Endodermal cell (in vitro differentiated cells): ENCODE measurements at places on chromosomes 4 and X. TPM values are rescaled to one million over a fixed set of nuclear protein-coding genes. Genes with fewer than 3 reads are reported as not detected.

The SYNPO2 gene
- total RNA-seq, result 0.09 TPM in 1 of 3 replicates, not detected in the others

- no peaks in the 10 kb centered on the region for H3K27me3 ChIP-seq
- H3K27ac ChIP-seq, result peak overlapping the region; percentile 9
- no peak overlapping the region for H3K4me3 ChIP-seq
- no peaks in the 10 kb centered on the region for H3K4me1 ChIP-seq
- peaks cover 13% of the 10 kb centered on the region for H3K36me3 ChIP-seq
Measured at GRCh38 chrX:46551494-46552128, 6.4 kb upstream of the ZNF674 start.

DNA sequence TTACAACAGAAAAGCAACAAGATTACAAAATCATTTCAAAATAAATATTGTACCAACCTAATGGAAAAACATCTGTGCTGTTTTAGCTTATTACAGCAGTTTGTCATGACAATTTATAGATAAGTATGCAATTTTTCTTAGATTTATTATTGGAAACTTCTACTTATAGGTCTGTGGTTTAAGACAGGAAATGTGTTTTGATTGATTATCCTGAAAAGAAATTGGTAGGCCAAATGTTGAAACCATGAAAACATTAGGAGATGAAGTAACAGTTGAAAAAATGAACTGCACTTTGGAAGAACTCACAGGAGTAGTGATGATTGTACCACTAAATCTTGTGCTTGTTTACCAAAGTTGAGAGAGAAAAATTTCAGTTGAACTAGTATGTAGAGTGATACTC lies 162.2 kb upstream of the GIMD1 start:
- DNase-seq, result no peak
- no peak overlapping the region for H3K27ac ChIP-seq
- H3K27me3 ChIP-seq, result no peaks in the 10 kb centered on the region
- H3K4me1 ChIP-seq, result peaks cover 8% of the 10 kb centered on the region

GRCh38 chr4:133145758-133146573 lies 3.1 kb upstream of the PCDH10 start:
- H3K4me3 ChIP-seq, result peak overlapping the region; percentile 98
- no peaks in the 10 kb centered on the region for H3K4me1 ChIP-seq
- no peak overlapping the region for H3K27ac ChIP-seq
- H3K27me3 ChIP-seq, result peaks cover 6% of the 10 kb centered on the region
- no peaks in the 10 kb centered on the region for H3K36me3 ChIP-seq

DNA sequence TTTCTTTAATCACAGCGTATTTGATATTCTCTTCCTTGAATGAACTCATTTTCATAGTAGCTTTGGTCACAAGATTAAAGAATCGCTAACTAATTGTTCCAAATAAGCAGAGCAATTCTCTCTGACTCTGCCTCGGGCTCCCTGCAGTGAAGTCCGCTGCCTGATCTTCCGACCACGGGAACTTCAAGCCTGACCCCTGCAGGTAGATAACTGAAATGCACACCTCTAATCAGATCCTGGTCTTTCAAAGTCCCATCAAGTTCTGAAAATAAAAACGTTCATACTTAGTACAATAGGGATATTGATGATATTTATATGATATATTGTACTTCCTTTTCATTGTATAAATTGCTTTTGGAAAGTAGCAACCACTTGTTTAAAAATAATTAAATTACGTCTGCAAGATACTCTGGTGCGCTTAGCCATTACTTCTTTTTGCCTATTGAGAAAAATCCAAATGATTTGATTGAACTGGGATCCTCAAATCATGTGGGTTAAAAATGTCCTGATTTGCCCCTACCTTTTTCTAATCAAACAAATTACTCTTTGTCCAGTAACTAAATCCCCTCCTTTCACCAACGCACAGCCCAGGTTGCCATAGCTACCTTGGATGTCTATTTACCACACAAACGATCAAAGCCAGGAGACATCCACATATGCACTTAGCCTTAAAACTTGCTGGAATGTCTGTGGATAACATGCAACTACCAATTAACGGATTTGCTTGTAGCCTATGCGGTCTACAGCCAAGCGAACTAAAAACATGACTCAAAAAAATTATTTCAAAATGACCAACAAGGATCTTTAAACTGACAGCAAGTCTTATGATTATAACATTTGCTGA lies 4.2 kb downstream of the MID1 start:
- peaks cover 6% of the 10 kb centered on the region for H3K4me1 ChIP-seq
- no peaks in the 10 kb centered on the region for H3K27me3 ChIP-seq
- H3K27ac ChIP-seq, result peak overlapping the region; percentile 58
- H3K4me3 ChIP-seq, result peak overlapping the region; percentile 86

GRCh38 chr4:52588097-52588496 lies 71.0 kb downstream of the USP46 start:
- peaks cover 6% of the 10 kb centered on the region for H3K4me1 ChIP-seq
- peaks cover 17% of the 10 kb centered on the region for H3K36me3 ChIP-seq
- H3K27me3 ChIP-seq, result no peaks in the 10 kb centered on the region
